ENCODE measurements at places on chromosomes 3 and 15. TPM values are rescaled to one million over a fixed set of nuclear protein-coding genes. Genes with fewer than 3 reads are reported as not detected.

The C2CD4B gene
- not detected for total RNA-seq

The RAD18 gene
- 38.3 TPM for total RNA-seq

The ZMYND10 gene
- 3.5 TPM for total RNA-seq

The TPRG1 gene
- 1.7 TPM for total RNA-seq

The XIRP1 gene
- not detected for total RNA-seq

The EPHA3 gene
- total RNA-seq = not detected

The KLHL40 gene
- not detected for total RNA-seq

The PRR20G gene
- total RNA-seq = not detected

DNA sequence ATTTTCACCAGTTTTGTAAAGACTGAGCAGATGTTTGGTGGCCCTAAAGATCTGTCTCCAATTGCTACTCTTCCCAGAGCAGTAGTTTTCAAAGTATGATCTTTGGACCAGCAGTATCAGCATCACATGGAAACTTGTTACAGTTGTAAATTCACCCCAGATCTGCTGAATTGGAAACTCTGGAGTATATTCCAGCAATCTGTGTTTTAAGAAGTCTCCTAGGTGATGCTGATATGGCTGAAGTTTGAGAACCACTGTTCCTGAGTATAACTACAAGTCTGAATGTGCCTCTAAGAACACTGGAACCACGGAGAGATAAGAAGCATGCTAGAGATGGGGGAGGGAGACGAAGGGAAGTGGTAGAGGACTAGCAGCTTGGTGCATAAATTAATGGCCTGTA lies 45.7 kb downstream of the NUDT16 start:
- DNase-seq = no peak

- DNase-seq = no peak
Measured at GRCh38 chr15:45120081-45120972, 6.2 kb downstream of the DUOXA2 start.

DNA sequence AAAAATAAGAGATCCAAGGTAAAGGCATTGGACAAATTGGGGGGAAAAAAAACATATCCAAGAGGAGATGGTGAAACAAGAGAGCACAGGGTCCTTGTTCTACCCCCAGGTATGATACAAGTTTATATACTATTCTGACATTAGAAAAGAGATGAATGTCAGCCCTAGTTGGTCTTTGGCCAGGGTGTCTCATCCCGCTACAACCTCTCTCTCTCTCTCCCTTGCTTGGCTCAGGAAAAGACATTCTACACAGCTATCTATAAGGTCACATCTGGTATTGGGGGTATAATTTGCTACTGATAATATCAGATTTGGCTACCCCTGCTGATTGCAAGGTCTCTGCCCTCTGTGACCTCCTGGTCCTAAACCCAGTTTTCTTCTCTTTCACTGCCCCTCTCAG lies 117.2 kb downstream of the GOLIM4 start:
- no peak for DNase-seq

- DNase-seq = no peak
Measured at GRCh38 chr3:38009807-38010591, 19.4 kb downstream of the VILL start.

DNA sequence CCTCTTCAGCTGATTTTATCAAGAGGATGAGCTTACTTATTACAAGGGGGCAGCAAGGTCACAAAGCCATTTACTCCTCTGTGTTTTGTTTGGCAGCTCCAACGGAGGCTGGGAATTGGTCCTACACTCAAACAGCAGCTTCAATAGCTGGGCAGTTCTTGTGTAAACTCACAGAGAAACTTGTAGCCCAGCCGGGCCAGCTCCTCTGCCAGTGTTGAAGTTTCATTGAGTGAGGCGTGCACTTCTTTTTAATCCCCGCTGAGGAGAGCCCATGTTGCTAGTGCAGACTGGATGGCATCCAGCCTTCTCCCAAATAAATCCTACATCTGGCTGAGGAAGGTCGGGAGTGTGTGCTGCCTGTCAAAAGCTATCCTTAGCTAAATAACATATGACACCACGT lies 59.5 kb downstream of the BFSP2 start:
- DNase-seq = no peak

DNA sequence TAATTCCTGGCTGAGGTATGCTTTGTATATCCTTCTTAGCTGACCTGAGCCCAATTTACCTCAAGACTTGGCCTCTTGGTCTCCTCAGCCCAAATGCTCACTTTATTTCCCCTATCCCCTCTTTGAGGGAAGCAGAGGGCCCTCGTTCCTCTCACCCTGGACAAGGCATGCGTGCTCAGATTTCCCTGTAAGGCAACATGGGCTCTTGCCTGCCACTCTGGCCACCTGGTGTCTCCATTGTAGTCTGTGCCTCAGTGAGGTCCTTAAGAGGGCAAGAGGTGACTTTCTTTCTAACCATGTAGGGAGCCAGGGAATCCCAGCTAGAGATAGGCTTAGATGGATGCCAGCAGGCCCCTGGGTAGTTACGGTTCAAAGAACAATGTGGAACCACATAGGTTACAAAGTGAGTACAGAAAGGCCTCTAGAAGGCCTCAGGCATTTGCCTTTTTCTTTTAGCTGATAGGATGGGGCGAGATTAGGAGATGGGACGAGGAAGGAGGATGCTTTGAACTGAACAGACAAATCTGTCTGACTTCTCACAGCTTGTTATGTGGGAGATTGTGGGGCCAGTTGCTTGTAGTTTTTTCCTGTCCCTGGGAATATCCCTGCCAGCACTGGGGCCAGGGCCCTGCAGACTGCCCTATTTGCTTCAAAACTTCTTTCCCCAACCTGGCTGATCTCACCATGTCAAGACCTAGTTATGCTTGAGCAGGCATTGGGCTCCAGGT lies 1.1 kb upstream of the INTS14 start:
- DNase-seq = no peak

GRCh38 chr3:10646531-10647335 lies 141.3 kb upstream of the ATP2B2 start:
- no peak for DNase-seq

DNA sequence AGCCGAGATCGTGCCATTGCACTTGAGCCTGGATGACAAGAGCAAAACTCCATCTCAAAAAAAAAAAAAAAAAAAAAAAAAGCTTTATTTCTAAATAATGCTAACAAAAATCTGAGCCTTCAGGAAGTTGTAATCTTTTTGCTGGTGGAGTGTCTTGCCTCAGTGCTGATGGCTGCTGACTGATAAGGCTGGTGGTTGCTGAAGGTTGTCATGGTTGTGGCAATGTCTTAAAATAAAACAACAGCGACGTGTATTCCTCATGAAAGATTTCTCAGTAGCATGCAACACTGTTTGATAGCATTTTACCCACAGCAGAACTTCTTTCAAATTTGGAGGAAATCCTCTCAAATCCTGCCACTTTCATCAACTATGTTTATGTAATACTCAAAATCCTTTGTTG lies 77.4 kb upstream of the PTPRG start:
- DNase-seq = peak; percentile 10

DNA sequence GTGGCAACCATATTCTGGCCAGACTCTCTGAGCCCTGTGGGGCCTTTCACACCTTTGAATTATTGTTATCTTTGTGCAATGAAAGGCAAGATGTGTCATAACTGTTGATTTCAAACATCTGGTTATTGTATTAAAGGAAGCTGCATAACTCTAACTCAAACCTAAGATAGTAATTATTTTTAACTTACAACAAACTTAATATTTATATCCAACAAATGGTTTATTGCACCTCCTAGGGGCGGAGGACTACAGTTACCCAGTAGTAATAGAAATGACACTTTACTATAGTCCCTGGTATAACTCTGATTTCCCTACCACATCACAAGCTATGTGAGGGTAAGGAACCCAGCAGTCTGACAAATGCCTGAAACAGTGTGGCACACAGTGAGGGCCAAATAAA lies 363.9 kb upstream of the SUCLG2 start:
- DNase-seq = no peak

- peak; percentile 62 for DNase-seq
Measured at GRCh38 chr15:73273181-73274002, 95.4 kb downstream of the HCN4 start.

- no peak for DNase-seq
Measured at GRCh38 chr3:177471733-177472480, 274.6 kb upstream of the TBL1XR1 start.

DNA sequence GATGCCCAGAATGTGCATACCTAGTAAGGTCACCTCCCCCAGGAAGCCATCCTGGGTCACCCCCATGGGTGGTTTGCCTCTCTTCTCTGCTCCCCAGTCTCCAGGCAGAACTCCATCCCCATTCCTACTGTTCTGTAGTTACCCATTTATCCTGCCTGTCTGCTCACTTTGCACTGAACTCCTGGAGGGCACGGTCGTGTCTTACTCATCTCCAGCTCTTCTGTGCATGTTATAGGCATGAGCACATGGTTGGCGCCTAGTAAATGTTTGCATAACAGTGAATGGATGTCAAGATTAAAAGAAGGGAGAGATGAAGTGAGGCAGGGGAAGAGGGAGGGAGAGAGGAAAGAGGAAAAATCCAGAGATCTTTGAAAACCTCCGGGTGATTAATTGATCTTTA lies 208.4 kb upstream of the TRIM42 start:
- no peak for DNase-seq

Measured in activated CD4-positive, alpha-beta T cell treated with anti-CD3 and anti-CD28 coated beads, Interleukin-2, amount 10 ng/mL, durations not matched to agents 7 days and 5 days (primary cell).